ENCODE measurements at places on chromosomes 12 and 14.

DNA sequence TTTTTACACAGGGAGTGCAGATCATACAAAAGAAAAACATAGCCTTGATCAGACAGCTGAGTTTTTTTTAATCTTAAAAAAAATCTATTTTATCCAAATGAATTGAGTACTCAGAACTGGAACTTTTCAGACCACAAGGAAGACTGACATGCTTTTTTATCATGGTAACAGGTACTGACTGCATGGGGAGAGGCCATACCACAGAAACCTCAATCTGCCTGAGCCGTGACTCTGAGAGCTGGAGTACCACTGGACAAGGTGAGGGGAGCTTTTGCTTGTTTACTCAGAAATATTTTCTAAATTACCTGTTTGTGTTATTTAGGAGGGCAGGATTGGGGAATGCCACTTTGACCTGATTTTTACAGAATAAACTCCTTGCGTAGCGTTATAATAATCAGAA is 143.9 kb downstream of the ALX1 start:
- no peaks in the 10 kb centered on the region for H3K36me3 ChIP-seq
- no peak overlapping the region for H3K27ac ChIP-seq
- H3K27me3 ChIP-seq, result peaks cover 3% of the 10 kb centered on the region
- no peaks in the 10 kb centered on the region for H3K4me1 ChIP-seq
- no peak for DNase-seq
- H3K4me3 ChIP-seq, result no peak overlapping the region

DNA sequence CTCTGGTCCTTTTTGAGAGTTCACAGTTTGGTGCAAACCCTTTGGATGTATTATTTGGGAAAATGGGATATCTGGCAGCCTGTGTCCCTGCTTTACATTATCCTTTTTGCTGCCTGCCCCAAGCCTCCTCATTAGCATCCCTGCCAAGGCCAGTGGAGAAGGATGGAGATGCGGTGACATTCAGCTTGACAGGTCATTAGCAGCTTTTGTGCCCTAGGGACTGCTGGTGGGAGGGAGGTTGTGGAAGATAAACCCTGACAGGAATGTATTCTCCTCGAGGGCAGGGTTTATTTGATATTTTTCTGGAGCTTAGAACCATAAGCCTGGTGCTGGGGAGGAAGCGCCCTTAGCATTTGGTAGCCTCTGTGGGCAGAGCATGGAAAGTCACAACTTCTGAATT is 49.3 kb downstream of the PTPN11 start:
- H3K4me1 ChIP-seq, result peaks cover 12% of the 10 kb centered on the region
- H3K4me3 ChIP-seq, result no peak overlapping the region
- H3K27me3 ChIP-seq, result no peaks in the 10 kb centered on the region
- DNase-seq, result no peak

- no peak for DNase-seq
- H3K4me3 ChIP-seq, result no peak overlapping the region
- H3K4me1 ChIP-seq, result no peaks in the 10 kb centered on the region
- H3K27ac ChIP-seq, result no peak overlapping the region
- H3K36me3 ChIP-seq, result peaks cover 33% of the 10 kb centered on the region
- H3K27me3 ChIP-seq, result no peaks in the 10 kb centered on the region
These were observed 38.9 kb downstream of the CPSF2 start for GRCh38 chr14:92160619-92161018.

- H3K27me3 ChIP-seq, result peaks cover 8% of the 10 kb centered on the region
- H3K4me1 ChIP-seq, result peaks cover 36% of the 10 kb centered on the region
- H3K27ac ChIP-seq, result no peak overlapping the region
These were observed 2.8 kb upstream of the WSB2 start for GRCh38 chr12:118063576-118064391.

DNA sequence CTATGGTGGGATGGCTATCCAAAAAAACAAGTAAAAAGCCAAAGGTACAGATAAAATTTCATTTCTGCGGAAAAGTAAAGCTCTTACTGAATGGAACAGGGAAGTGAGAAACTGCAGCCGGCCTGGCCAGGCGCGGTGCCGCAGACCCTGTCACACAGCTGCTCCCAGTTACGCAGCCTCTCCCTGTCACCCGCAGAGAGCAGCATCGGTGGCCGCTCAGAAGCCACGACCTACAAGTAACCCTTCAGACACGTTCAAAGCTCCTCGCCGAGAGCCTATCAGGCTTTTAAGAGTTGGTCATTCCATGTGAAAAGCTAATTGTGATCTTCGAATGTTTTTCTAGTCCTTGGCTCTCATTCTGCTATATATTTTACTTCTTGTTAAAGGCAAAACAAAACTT is 11.0 kb upstream of the ANKLE2 start:
- H3K4me3 ChIP-seq, result no peak overlapping the region
- peaks cover 18% of the 10 kb centered on the region for H3K4me1 ChIP-seq
- peaks cover 11% of the 10 kb centered on the region for H3K36me3 ChIP-seq
- H3K27me3 ChIP-seq, result no peaks in the 10 kb centered on the region
- DNase-seq, result no peak

- peaks cover 35% of the 10 kb centered on the region for H3K4me1 ChIP-seq
- peaks cover 3% of the 10 kb centered on the region for H3K27me3 ChIP-seq
- H3K36me3 ChIP-seq, result no peaks in the 10 kb centered on the region
- peak; percentile 60 for DNase-seq
These were observed 154.1 kb upstream of the ATP2B1 start for GRCh38 chr12:89862511-89863445.

DNA sequence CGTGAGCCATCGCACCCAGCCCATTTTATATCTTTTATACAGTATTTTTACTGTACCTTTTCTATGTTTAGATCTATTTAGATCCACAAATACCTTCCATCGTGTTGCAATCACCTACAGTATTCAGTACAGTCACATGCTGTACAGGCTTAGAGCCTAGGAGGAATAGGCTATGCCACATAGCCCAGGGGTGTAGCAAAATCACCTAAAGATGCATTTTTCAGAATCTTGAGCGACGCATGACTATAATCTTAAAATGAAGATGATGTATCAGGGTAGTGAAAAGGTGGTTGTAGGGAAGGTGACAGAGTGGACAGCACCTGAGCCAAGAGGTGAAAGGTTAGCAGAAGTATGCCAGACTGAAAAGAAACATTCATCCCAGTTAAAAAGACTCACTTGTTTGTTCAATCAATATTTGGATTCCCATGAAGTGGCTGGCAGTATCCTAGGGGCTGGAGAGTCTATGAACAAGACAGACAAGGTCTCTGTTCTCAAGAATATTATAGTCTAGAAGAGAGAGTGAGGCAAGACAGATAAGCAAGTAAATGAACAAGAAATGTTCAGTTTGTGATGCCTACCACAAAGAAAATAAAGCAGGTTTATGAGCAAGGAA is 3.6 kb downstream of the SPRING1 start:
- H3K36me3 ChIP-seq, result peaks cover 13% of the 10 kb centered on the region
- peaks cover 5% of the 10 kb centered on the region for H3K27me3 ChIP-seq
- H3K27ac ChIP-seq, result peak overlapping the region; percentile 9
- no peak for DNase-seq
- H3K4me1 ChIP-seq, result peaks cover 46% of the 10 kb centered on the region

GRCh38 chr14:57746563-57746962 is 119.3 kb downstream of the SLC35F4 start:
- no peaks in the 10 kb centered on the region for H3K4me1 ChIP-seq
- no peak overlapping the region for H3K4me3 ChIP-seq
- H3K36me3 ChIP-seq, result no peaks in the 10 kb centered on the region
- DNase-seq, result no peak
- H3K27ac ChIP-seq, result no peak overlapping the region

- peaks cover 10% of the 10 kb centered on the region for H3K27me3 ChIP-seq
- H3K4me1 ChIP-seq, result peaks cover 33% of the 10 kb centered on the region
- peak overlapping the region; percentile 22 for H3K27ac ChIP-seq
- H3K4me3 ChIP-seq, result no peak overlapping the region
- H3K36me3 ChIP-seq, result no peaks in the 10 kb centered on the region
These were observed 1322.1 kb downstream of the TMEM121 start for GRCh38 chr14:106848330-106849121.

GRCh38 chr12:54292083-54292930 is 8.5 kb downstream of the NFE2 start:
- no peak overlapping the region for H3K27ac ChIP-seq
- DNase-seq, result no peak
- H3K4me3 ChIP-seq, result no peak overlapping the region
- peaks cover 6% of the 10 kb centered on the region for H3K4me1 ChIP-seq
- peaks cover 8% of the 10 kb centered on the region for H3K27me3 ChIP-seq
- H3K36me3 ChIP-seq, result no peaks in the 10 kb centered on the region

- no peak overlapping the region for H3K4me3 ChIP-seq
- peaks cover 10% of the 10 kb centered on the region for H3K27me3 ChIP-seq
- peak overlapping the region; percentile 67 for H3K27ac ChIP-seq
- DNase-seq, result peak; percentile 73
- peaks cover 51% of the 10 kb centered on the region for H3K4me1 ChIP-seq
These were observed 20.0 kb downstream of the BORCS5 start for GRCh38 chr12:12376646-12377448.
